ENCODE measurements at places on chromosomes 5 and 9.

DNA sequence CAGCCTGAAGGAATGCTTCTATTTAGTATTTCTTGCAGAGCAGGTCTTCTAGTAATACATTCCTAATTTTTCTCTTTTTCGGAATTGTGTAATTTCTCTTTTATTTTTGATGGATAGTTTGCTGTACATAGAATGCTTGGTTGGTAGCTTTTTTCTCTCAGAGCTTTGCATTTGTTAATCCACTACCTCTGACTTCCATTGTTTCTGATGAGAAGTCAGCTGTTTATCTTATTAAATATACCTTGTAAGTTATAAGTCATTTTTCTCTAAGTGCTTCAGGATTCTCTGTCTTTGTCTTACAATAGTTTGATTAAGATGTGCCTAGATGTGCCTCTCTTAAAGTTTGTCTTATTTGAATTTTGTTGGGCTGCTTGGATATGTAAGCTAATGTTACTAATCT, 101.9 kb downstream of the HTR1A start:
- no peak for DNase-seq

DNA sequence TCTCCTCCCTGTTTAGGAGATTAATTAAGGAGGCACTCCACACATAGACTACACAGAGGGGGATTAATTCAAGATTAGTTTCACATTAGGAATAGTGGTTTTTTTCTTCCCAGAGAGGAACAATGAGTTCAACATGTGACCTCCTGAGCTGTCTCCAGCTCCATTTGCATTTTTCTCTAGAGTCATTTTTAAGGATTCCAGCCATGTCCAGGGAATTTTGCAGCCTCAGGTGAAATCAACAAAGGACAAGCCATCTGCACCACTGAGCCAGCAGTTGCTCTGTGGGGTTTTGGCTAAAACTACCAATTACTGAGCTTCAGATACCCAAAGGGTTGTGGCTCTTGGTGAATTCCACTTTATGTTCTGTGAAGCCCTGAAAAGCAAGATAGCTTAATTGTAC, 258.5 kb upstream of the PPP1R2B start:
- DNase-seq: no peak

DNA sequence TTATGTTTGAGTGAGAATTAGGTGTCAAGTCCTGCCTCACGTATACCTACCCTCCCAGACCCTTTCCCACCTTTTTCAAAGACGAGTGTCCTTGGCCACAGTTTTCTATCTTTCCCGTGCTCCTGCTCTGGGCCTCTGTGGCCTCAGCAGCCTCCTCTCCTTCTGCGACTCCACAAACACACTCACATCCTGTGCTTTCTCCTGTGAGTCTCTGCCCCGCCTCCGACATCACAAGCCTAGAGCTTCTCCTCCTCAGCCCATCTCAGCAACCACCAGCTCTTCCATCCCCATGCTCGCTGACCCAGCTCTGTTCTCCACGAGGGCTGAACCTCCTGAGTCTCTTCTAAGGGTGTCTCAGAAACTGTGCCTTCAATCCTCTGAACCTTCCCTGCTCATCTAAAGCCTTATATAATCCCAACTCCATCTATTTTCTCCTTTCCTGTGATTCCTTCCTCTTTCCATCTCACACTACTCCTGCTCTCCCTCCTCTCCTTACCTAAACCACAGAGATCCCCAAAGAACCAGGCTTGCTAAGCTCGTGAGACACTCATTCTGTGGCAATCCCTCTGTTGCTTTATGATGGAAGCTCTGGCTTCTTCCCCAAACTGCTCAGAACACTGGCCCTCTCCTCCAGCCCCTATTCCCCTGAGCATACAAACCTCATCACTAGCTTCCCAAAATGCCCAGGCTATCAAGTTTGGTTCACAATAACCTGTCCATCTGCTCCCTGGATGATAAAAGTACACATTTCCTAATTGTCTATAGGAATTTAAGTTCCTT, 55.2 kb downstream of the RASEF start:
- no peak for DNase-seq

- no peak for DNase-seq
Observed at GRCh38 chr5:127042593-127042992, 12.2 kb upstream of the MARCHF3 start.

DNA sequence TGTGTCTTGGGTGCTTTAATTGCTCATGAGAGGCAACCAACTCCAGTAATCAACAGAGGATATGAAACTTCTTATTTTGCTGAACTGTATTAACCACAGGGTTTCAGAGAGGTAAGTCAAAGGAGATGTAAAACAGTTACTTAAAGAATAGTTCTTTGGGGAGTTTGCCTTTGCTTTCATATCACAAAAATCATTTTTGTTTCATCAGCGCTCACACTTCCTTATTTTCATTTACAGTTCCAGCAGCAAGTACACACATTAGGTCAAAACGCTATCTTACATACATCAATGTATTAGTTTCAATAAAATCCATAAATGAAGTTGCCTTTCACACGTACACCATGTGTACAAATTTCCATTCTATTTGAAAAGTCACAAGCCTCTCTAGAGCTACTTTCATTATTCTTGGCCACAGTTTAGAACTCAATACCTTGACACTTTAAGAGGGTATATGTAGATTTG, 50.1 kb downstream of the ST8SIA4 start:
- no peak for DNase-seq

GRCh38 chr5:170601619-170602018, 97.8 kb downstream of the KCNIP1 start:
- no peak for DNase-seq

GRCh38 chr5:124410539-124411488, 335.6 kb downstream of the ZNF608 start:
- DNase-seq: no peak

- no peak for DNase-seq
Observed at GRCh38 chr5:116144103-116144502, 59.3 kb downstream of the COMMD10 start.

DNA sequence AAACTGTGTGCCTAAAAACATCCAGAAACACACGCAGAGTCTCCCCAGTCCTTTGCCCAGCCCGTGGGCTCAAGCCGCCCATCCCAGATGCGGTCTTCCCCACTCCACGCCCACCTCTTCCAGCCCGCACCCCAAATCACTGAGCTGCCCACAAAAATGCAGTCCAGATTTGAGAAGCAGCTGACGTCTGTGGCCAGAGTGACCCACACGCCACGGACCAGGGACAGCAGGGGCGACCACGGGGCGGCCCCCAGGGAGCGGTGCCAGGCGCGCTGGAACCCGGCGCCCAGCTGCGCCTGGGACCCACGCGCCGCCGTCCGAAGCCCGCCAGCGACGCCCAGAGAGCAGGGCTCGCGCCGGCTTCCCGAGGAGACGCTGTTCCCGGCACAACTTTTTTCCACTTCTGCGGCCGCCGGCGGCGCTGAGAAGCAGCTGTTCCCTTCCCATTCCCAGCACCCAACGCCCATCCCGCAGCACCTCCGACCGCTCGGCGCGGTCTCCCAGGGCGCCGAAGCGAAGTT, 674 bp downstream of the LHFPL2 start:
- no peak for DNase-seq

DNA sequence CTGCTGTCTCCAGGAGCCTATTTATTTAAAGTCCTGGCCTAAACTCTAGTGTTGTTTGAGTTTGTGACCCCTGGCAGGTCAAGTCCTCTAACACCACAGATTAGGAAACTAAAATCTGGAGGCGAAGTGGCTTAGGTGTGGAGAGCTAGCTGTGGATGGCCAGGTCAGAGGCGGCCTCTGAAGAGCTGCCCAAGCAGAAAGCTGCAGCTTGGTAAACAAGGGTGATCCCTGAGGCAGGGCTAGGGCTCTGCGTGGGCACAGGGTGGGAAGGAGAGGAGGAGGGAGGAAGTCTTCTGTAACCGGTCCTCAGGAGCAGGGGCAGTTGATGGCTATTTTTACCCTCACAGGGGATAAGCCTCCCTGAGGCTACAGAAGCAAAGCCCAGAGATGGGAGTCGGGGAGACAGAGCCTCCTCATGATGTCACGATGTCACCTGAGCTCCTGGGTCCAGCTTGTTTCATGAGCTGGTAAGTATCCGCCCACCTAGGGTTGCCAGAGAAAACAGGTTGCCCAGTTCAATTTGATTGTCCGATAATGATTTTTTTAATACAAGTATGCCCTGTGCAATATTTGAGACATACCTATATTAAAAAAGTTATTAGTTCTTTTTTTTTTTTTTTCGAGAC, 25.9 kb upstream of the BOD1 start:
- no peak for DNase-seq

GRCh38 chr5:170076739-170077138, 29.0 kb upstream of the FOXI1 start:
- DNase-seq: no peak

GRCh38 chr9:95268681-95269080, 48.8 kb downstream of the FANCC start:
- DNase-seq: no peak

DNA sequence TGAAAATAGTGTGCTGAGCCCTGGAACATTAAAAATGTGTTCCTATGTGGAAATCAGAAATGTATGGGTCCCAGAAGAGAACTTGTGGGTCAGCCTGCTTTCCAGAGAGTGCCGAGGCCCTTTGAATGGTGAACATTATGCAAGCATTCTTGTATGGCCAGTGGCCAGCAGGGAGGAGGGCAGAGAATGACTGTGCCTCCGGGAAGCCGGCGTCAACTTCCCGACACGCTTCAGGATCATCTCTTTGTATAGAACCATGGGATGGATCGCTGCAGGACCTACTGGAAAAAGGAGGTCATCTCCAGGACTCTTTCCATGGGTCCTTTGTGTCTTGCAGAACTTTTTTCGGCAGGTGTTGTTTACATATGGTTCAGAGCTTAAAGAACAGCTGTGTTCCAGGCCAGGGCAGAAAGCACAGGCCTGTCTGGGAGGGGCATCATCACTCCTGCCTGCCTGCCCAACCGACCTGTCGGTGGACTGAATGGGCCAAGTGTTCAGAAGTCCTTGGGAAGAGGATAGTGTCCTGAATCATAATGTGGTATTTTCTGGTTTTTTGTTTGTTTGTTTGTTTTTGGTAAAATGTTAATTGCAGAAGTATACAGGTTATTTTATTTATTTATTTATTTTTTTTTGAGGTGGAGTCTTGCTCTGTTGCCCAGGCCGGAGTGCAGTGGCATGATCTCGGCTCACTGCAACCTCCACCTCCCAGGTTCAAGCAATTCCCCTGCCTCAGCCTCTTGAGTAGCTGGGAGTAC, 9.0 kb downstream of the PRRC2B start:
- DNase-seq: no peak

DNA sequence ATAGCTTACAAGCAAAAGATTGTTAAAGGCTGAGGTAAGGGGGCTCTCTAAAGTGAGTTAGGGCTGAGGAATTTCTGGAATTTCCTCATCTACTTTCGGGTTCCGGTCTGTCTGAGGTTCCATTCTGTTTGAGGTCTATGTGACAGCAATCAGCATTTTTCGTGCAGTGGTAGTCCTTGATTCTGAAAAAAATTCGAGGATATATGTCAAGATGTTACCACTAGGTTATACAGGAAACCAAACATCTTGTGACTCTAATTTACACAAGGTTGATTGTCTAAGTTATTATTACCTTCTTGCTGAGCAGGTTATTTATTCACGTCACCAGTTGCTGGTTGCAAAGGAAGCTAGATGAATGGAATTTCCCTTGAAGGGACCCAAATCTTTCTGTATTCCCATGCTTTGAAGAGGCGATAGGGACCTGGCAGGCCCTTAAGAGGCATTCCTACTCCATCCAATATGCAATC, 35.2 kb downstream of the RLN2 start:
- no peak for DNase-seq

GRCh38 chr5:78527925-78528324, 120.6 kb downstream of the LHFPL2 start:
- no peak for DNase-seq

GRCh38 chr9:134192951-134193731, 28.8 kb upstream of the RNU6ATAC start:
- no peak for DNase-seq

DNA sequence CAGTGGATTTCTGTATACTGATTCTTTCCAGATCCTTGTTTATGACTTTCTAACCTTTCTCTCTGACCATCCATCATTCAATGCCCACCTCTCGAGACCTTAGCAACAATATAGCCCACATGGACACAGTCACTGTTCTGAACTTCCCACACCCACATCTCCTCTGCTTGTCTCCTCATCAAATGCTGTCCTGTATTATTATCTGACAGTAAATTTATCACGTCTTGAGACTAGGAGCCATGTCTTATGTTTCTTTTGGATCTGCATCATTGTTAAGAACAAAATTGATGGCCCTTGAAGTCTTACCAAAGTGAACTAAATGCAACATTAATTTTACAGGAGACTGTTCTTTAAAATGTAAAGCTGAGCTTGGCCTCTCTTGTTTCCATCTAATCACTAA, 495.4 kb upstream of the KLF4 start:
- no peak for DNase-seq

GRCh38 chr9:114504341-114505186, 709 bp downstream of the WHRN start:
- peak; percentile 18 for DNase-seq

GRCh38 chr5:9838916-9839315, 208.8 kb upstream of the TAS2R1 start:
- no peak for DNase-seq

GRCh38 chr9:137055385-137056364, 1.8 kb upstream of the ENTPD2 start:
- DNase-seq: no peak

DNA sequence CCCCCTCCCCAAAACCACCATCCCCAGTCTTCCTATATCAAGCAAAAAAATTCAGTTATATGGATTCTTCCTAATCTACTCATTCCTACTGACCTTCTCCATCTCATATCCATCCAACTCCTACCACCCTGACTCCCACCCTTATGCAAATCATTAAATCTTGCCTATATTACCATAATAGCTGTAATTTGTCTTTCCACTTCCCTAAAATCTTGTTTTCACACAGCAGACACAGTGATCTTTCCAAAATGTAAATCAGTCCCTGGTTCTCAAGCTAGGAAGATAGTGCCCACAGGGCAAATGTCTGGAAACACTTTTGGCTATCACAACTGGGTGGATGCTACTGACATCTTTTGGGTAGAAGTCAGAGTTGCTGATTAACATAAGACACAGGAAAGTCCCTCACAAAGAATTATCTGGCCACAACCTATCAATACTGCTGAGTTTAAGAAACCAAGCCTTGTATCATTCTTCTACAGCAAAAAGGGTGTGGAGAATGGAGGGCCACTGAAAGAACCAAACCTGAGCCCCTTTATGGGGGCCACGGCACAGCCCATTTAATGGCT, 1.4 kb downstream of the SRA1 start:
- no peak for DNase-seq

DNA sequence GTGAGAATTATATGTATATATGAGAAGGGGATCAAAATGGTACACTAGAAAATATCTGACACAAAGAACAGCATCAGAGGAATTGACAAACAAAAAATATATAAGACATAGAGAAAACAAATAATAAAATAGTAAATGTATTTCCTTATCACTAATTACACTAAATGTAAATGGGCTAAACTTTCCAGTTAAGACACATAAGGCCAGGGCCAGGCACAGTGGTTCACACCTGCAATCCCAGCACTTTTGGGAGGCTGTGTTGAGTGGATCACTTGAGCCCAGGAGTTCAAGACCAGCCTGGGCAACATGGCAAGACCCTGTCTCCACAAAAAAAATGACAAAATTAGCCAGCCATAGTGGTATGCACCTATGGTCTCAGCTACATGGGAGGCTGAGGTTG, 8.5 kb downstream of the FBXL17 start:
- DNase-seq: no peak

Measured in stimulated activated CD4-positive, alpha-beta T cell treated with anti-CD3 and anti-CD28 coated beads, Interleukin-2, amount 100 ng/mL, for 48 hours (primary cell).